Adrenal gland (tissue), 19 donors: ENCODE measurements at places on chromosomes 16 and 17.
A peak's percentile ranks its signal among the peaks of the same experiment; 100 is the strongest.

DNA sequence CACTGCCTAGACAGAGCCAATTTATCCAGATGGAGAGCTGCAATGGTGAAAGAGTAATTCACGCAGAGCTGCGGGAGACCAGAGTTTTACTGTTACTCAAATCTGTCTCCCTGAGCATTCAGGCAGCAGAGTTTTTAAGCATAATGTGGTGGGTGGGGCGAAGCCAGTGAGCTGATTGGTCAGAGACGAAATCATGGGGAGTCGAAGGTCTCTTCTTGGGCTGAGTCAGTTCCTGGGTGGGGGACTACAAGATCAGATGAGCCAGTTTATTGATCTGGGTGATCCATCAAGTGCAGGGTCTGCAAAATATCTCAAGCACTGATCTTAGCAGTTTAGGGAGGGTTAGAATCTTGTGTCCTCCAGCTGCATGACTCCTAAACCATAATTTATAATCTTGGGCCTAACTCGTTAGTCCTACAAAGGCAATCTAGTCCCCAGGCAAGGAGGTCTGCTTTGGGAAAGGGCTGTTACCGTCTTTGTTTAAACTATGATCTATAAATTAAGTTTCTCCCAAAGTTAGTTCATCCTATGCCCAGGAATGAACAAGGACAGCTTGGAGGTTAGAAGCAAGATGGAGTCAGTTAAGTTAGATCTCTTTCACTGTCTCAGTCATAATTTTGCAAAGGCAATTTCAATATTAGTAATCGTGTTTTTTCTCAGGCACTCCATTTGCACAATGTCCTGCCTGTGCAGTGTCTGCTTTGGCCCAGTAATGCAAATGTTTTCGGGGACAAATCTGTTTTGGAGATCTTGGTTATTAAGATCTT lies 27.0 kb downstream of the PIGL start:
- no peak for DNase-seq

GRCh38 chr17:64022611-64023063 lies 2.2 kb upstream of the ICAM2 start:
- peak; percentile 87 for DNase-seq

- DNase-seq, result no peak
These were observed 15.2 kb downstream of the BCAR1 start for GRCh38 chr16:75236232-75236631.

DNA sequence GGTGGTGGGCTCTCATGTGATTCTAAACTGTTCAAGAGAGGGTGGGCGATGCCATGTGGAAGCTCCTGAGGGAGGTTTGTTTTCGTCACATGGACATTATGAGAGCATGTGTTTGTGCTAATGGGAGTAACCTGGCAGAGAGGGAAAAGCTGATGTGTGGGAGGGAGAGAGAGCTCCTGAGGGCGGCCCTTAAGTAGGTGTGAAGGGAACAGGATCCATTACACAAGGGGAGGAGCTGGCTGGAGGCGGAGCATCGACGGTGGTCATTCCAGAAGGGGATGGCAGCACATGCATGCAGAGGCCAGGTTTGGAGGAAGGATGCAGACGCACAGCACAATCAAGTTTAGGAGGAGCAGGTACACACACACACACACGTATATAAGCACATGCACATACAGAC lies 197.5 kb downstream of the RPTOR start:
- no peak for DNase-seq

DNA sequence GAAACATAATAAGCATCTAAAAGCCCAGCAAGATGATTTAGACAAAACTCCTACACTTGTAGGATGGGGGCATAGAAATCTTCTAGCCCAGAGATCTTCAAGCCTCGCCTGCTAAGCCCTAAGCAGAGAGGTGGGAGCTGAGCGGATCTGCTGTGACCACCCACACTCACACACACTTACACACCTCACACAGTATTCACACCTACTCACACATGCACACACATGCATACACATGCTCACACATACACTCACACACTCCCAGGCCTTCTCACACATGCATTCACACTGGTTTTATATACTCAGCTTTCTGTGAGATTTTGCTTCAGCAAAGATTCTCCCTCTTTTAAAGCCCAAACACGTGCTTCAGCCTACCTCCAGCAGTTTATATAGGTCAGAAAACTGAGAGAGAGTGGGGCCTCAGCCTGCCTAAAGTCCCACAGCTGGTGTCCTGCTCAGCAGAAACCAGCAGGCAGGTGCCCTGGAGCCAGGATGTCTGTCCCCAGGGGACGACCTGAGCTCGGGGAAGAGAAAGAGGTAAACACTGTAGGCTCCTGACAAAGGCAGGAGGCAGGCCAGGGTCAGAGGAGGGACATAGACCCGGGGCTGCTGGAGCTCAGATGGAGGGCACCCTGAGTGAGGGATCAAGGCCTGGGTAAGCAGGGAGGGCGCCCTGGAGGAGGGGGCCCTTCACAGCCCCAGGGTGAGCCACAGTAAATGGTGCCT lies 12.0 kb upstream of the KRT19 start:
- no peak for DNase-seq

DNA sequence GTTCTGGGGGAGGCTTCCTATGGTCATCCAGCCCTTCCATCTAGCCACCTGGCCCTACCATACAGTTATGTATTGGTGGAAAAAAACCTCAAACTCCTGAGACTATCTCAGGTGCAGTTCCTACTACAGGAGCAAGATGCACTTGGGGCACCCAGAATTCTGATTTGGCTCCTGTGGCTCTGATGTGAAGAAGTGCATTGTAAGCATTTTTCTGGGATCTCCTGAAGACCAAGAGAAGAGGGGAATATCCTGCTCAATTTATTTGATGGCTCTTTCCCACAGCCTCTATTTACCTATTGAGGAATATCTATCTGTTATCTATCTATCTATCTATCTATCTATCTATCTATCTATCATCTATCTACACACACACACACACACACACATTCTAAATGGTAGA lies 1981.5 kb downstream of the TP53TG3F start:
- no peak for DNase-seq

DNA sequence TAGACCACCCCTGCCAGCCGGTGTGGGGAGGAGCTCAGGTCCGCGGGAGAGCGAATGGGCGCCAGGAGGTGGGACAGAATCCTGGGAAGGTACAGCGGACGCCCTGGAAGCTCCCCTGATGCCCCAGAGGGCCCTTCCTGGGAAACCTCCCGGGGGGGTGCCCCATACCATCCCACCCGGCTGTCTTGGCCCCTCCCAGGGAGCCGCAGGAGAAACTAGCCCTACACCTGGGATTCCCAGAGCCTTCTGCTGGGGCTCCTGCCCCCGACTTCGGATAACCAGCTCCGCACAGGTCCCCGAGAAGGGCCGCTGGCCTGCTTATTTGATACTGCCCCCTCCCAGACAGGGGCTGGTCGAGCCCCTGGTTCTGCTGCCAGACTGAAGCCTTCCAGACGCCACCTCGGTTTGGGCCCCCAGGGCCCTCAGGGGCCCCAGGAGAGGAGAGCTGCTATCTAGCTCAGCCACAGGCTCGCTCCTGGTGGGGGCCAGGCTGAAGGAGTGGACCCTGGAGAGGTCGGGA lies 3.0 kb upstream of the CBX4 start:
- DNase-seq, result no peak

DNA sequence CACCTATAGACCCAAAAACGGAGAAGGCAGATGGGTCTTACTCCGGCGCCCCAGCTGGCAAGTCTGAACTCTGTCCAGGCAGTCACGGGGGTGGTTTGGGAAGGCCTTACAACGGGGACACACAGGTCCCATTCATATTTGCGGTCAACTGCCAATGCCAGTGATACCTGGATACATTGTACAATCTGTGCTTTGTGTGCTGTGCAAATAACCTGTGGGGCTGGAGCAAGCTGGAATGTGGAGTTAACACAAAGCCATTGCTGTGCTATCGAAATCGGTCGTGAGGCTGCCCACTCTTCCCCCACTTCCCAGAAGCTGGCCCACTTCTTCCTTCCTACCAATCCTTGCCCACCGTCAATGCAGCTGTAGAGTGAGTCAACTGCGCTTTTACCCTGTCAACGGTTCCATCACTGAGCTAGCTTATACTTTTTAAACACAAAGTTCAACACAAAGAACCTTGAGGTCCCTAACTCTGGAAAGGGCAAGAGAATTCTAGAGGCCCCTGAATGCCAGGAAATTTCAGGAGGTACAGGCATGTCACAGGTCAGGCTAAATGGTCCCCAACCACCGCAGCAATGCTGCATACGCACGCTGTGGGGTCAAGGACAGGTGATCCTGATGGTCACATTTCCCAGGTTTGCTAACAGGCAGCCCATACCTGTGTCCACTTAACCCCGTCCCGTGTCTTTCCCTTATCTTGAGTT lies 122.8 kb downstream of the ZFHX3 start:
- no peak for DNase-seq

GRCh38 chr17:50072130-50072529 lies 16.2 kb downstream of the ITGA3 start:
- DNase-seq, result no peak

DNA sequence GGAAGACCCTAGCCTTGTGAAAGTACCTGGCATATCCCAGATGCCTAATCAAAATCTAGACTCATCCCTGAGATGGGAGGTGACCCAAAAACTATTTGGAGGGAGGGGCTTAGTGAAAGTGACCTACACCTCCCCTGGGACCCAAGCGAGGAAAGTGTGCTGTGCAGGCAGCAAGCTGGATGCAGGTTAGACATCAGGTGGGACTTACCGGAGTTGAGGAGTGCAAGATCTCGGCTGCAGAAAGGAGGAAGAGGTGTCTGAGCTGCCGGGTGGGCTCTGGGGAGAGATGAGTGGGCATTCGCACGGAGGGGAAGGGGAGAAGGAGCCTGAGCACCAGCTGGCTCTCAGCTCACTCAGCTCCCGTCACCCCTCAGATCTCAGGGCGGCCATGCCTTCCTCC lies 10.3 kb upstream of the SBK1 start:
- DNase-seq, result no peak

DNA sequence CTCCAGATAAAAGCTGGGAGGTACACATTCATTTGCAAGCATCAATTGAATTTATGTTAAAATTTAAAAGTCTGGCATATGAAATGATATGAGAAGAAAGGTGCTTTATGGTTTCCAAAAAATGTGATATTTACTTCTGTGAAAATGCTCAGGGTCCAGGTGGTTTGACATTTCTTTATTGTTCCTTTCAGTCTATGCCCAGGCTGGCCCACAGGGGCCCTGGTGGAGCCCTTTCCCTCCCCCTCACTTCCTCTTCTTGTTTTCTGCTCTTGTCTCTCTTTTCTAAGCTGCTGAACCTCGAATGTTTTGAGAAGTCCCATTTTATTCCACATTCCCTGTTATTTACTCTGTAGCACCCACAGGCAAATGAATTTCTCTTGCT lies 127.8 kb downstream of the HS3ST3B1 start:
- no peak for DNase-seq

DNA sequence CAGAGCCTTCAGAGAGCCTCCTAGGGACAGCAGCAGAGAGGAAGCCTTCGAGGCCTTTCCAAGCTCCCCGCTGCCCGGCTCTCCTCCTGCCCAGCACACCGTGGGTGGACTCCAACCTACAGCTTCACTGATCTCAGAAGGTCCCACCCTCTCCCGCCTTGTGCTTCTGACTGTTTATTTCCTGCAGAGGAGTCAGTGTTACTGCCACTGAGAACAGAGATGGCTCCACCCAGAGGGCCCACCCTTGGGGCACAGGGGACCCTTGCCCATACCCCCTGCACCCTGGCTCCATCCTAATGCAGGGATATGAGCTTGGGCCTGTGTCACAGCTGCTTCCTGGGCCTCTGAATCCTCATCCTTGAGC lies 52.8 kb upstream of the TOB1 start:
- DNase-seq, result no peak

- DNase-seq, result peak; percentile 72
These were observed 11.5 kb downstream of the ZNF597 start for GRCh38 chr16:3431779-3432219.

GRCh38 chr17:82080048-82080788 lies 14.6 kb upstream of the DUS1L start:
- DNase-seq, result no peak

DNA sequence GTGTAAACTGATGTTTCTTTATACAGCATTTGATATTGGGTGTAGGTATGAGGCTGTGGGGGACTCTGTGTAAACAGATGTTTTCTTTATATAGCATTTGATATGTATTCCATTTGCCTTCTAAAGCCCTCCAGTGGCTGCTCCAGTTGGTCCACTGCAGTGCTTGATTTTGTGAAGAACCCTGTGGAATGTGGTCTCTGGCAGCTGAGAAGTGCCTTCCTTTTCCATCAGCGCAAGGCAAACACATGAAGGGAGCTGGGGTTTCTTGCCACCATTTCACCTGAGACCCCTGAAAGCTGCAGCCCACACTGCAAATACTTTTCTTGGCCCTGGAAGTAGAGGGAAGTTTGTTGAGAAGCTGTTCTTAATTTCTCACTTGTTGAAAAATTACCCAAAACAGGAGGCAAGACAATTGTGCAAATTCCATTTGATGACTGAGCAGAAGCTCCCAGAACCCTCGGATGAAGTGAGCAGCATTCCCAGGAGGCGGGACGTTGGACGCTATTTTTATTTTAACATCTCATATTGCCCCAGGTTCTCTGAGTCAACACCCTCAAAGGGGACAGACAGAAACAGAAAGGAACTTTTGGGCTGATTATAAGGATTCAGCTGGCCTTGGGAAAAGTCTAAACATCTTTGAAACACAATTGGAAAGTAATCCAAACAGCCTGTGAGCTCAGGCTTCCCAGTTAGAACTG lies 158.5 kb upstream of the RPH3AL start:
- DNase-seq, result no peak
